ENCODE measurements at places on chromosomes 11 and 22.

GRCh38 chr11:12629601-12630313 is 44.5 kb upstream of the TEAD1 start:
- DNase-seq: no peak

GRCh38 chr11:70410276-70411205 is 12.2 kb downstream of the CTTN start:
- no peak for DNase-seq

GRCh38 chr22:47757741-47758140 is 995.3 kb downstream of the TBC1D22A start:
- no peak for DNase-seq

- DNase-seq: no peak
Measured at GRCh38 chr11:13316528-13316961, 39.0 kb downstream of the BMAL1 start.

GRCh38 chr22:38694049-38694448 is 6.7 kb downstream of the JOSD1 start:
- no peak for DNase-seq

DNA sequence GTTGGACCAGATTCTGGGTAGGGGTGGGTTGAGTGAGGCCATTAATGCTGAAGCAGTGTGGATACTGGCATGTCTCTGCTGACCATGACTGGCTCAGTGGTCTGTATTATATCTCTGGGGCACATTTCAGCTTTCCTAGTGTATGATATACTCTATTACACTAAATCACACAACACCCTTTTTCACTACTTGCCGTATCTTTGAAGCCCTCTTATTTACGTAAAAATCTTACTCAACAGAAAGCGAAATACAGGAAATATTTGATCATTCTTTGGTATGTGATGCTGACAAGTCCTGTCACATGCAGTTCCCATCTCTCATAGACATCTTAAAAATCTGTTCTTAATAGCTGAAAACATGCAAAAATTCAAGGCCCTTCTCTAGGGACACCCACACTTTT is 40.3 kb downstream of the OR5B17 start:
- no peak for DNase-seq

DNA sequence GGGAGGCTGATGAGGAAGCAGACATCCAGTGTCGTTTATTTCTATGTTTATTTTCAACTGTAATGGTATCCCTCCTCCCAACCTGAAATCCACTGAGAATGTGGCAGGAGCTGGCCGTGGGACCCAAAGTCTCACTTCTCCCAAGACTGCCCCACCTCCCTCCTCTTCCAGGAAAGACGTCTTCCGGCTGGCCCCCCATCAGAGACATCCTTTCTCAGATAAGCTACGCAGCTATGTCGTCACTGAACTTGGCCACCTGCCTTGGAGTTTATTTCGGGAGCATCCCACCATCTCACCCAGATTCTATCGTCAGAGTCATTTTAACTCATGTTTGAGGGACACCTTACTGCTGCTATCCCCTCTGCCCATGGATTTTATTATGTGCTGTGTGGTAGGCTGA is 13.9 kb downstream of the TMEM184B start:
- DNase-seq: no peak

GRCh38 chr22:28570696-28571373 is 108.8 kb downstream of the TTC28 start:
- DNase-seq: no peak

- no peak for DNase-seq
Measured at GRCh38 chr11:10439351-10439750, 15.7 kb upstream of the AMPD3 start.

DNA sequence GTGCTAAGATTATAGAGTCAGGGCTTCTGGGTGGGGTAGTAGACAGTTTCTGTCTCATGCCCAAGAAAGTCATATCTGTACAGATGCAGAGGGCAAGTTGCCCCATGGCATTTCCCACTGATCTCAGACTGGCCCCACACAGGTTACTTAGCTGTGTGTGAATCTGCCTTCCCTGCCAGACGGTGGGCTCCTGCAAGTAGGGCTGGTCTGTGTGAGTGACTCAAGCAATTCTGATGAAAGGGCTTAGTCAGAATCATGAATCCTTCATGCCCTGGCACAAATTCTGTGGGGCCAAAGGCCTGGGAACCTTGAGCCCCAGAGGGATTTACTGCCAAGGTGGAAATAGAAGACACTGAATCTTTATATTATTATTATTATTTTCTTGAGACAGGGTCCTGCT is 30.4 kb downstream of the USH1C start:
- no peak for DNase-seq

DNA sequence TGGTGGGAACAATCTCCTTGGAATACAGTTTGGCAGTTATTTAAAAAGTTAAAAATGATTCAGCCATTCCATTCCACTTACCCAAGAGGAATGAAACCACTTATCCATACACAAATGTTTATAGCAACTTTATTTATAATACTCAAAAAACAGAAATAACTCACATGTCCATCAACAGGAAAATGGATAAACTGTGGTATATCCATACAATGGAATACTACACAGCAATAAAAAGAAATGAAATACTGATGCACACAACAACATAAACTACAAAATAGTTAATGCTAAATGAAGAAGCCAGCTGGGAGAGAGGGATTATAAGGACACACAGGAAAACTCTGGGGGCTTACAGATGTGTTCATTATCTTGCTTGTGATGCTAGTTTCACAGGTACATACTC is 64.7 kb downstream of the FCHSD2 start:
- no peak for DNase-seq

DNA sequence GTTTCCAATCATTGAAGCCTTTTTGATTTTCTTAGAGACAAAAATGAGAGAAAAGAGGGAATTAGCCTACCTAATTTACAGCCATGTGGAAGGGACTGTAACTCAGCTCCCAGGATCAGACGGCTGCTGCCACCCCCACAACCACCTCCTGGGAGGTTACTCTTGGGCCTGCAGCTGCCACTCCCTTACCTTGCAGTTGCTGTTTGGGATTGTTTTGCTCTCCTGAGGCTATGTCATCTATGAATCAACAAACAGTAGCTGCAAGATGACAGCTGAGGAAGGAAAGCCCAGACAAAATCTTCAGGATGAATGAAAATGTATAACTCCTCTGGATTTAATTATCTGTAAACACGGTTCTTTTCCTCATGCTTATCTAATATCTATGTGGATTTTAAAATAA is 28.0 kb upstream of the ZC3H12C start:
- no peak for DNase-seq

GRCh38 chr22:30288419-30289140 is 725 bp downstream of the CASTOR1 start:
- no peak for DNase-seq

DNA sequence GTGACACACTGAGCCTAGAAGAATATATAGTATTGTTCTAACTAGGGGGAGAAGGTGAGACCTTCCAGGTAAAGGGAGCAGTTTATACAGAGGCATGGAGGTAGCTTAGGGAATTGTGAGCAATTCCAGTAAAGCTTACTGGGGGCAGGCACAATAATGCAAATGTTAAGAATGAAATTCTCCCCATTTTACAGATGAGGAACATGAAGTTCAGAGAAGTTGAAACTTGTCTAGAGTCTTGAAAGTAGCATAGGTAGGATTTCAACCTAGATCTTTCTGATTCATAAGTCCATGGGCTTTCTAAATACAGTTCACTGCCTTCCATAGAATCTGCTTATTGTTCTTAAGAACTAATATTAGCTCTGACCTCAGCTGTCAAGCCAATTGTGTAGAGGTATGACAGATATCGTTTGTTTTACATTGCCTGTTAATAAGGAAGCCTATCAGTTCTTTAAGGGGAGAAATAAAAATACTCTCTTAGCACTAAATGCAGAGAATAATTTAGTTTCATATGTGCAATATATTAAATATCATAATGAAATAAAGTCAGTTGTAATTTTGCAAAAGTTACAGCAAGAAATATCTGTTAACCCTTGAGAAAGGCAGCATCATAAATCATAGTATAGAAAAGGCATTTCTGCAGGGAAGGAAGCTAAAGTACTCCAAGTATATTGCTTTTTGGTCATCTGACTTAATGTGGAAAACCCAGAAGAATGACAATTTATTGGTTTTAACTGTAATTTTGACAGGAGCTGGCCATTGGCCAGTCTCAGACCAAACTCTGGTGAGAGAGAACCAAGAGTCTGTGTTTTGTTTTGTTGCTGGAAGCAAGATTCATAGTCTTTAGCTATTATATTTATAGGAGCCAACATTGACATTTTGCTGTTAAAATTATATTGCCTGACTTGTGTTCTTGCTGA is 181.8 kb downstream of the UVRAG start:
- DNase-seq: no peak

Data from Ammon's horn (tissue), 1 donor.